ENCODE measurements at places on chromosomes 6 and 20.

- no peak for DNase-seq
Observed at GRCh38 chr20:23142162-23143050, 56.3 kb upstream of the CD93 start.

GRCh38 chr20:40262219-40262618 is 426.8 kb downstream of the MAFB start:
- DNase-seq = no peak

DNA sequence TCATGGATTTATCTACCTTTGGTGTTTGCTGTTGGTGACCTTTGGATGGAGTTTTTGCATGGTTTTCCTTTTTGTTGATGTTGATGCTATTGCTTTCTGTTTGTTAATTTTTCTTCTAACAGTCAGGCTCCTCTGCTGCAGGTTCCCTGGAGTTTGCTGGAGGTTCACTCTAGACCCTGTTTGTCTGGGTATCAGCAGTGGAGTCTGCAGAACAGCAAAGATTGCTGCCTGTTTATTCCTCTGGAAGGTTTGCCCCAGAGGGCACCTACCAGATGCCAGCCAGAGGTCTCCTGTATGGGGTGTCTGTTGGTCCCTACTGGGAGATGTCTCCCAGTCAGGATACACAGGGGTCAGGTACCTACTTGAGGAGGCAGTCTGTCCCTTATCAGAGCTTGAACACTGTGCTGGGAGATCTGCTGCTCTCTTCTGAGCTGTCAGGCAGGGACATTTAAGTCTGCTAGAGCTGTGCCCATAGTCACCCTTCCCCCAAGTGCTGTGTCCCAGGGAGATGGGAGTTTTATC is 9.2 kb upstream of the ZNF337 start:
- no peak for DNase-seq

- peak; percentile 61 for DNase-seq
Observed at GRCh38 chr6:52549428-52549827, 27.4 kb downstream of the TRAM2 start.

- no peak for DNase-seq
Observed at GRCh38 chr6:96923871-96924493, 546 bp upstream of the KLHL32 start.

GRCh38 chr20:22312744-22313346 is 271.5 kb downstream of the FOXA2 start:
- DNase-seq = peak; percentile 35

- no peak for DNase-seq
Observed at GRCh38 chr6:122869437-122870024, 80.5 kb downstream of the SMPDL3A start.

GRCh38 chr6:12719017-12719416 is 2.5 kb downstream of the PHACTR1 start:
- DNase-seq = no peak

GRCh38 chr20:2142649-2143048 is 41.0 kb downstream of the STK35 start:
- no peak for DNase-seq

- no peak for DNase-seq
Observed at GRCh38 chr6:54718541-54719023, 128.0 kb upstream of the FAM83B start.
